Prostate gland (tissue), 2 donors: ENCODE measurements at places on chromosomes 2 and 18. TPM values are rescaled to one million over a fixed set of nuclear protein-coding genes. Genes with fewer than 3 reads are reported as not detected.

GRCh38 chr2:74332550-74333174 is 10.6 kb downstream of the SLC4A5 start:
- H3K4me1 ChIP-seq: no peaks in the 10 kb centered on the region
- no peak overlapping the region for H3K27ac ChIP-seq
- DNase-seq: no peak
- H3K27me3 ChIP-seq: no peaks in the 10 kb centered on the region

DNA sequence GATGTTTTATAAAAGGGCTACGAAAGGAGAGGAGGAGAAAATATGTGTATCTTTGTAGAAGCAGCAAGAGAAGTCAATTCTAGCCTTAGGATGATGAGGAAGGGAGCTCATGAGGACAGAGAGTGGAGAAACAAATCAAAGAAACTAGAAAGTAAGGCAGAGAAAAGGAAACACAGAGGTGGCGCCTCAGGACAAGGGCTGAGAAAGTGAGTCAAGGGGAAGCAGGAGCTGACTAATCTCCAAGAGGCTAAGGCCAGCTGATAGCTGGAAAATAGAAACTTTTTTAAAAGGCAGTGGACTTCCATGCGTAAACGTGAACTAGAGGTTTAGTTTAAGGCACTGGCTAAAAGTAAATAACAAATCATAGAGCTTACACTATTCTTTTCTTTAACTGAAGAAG is 173.3 kb downstream of the ANKRD44 start:
- no peak overlapping the region for H3K4me3 ChIP-seq
- no peaks in the 10 kb centered on the region for H3K27me3 ChIP-seq
- no peak for DNase-seq
- H3K36me3 ChIP-seq: no peaks in the 10 kb centered on the region
- H3K27ac ChIP-seq: no peak overlapping the region

DNA sequence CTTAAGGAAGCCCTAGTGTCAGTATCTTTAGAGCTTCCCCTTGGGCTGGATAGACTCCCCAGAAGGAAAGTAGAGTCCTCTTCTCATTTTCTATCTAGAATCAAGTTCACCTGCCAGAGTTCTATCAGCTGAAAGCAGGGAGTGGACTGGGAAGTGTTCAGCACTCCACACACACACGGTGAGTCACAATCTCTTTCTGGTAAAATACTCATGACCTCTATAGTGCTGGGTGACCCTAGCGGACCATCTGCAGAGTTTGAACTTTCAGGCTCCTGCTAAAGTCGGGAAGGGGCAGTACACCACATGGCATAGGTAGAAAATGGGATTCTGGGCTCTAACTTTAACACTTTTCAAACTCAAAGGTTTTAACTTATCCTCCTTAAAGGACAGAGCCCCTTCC is 43.3 kb downstream of the SAP130 start:
- no peak for DNase-seq
- no peaks in the 10 kb centered on the region for H3K27me3 ChIP-seq
- no peak overlapping the region for H3K27ac ChIP-seq
- H3K4me1 ChIP-seq: no peaks in the 10 kb centered on the region

- H3K4me3 ChIP-seq: no peak overlapping the region
- peaks cover 9% of the 10 kb centered on the region for H3K4me1 ChIP-seq
- H3K27me3 ChIP-seq: no peaks in the 10 kb centered on the region
- DNase-seq: no peak
- no peaks in the 10 kb centered on the region for H3K36me3 ChIP-seq
- no peak overlapping the region for H3K27ac ChIP-seq
Observed at GRCh38 chr2:174610243-174610995, 12.8 kb upstream of the WIPF1 start.

GRCh38 chr2:2808551-2809058 is 477.5 kb upstream of the MYT1L start:
- H3K4me3 ChIP-seq: no peak overlapping the region
- no peak for DNase-seq
- H3K36me3 ChIP-seq: no peaks in the 10 kb centered on the region
- no peaks in the 10 kb centered on the region for H3K4me1 ChIP-seq
- H3K27ac ChIP-seq: no peak overlapping the region

GRCh38 chr2:44389895-44390294 is 28.1 kb downstream of the CAMKMT start:
- no peak overlapping the region for H3K4me3 ChIP-seq
- H3K36me3 ChIP-seq: no peaks in the 10 kb centered on the region
- H3K27ac ChIP-seq: no peak overlapping the region

DNA sequence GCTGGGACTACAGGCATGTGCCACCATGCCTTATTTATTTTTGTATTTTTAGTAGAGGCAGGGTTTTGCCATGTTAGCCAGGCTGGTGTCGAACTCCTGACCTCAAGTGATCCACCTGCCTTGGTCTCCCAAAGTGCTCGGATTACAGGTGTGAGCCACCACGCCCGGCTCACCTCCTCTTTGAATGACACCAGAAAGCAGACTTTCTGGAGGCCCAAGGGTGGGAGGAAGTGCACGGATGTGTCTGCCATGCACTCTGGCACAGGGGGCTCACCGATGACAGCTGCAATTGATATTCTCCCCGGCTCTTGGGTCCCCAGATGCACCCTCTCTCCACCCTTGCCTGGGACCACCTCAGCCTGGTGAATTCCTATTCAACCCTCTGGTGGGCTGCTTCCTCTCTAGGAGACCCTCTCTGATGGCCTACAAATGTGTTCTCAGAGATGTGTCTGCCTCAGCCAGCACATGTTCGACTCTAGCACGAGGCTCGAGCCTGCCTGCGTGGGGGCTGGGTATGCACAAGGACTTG is 87.3 kb downstream of the SEPTIN10 start:
- H3K27ac ChIP-seq: no peak overlapping the region
- H3K4me3 ChIP-seq: no peak overlapping the region
- no peaks in the 10 kb centered on the region for H3K4me1 ChIP-seq
- no peaks in the 10 kb centered on the region for H3K27me3 ChIP-seq
- H3K36me3 ChIP-seq: no peaks in the 10 kb centered on the region

DNA sequence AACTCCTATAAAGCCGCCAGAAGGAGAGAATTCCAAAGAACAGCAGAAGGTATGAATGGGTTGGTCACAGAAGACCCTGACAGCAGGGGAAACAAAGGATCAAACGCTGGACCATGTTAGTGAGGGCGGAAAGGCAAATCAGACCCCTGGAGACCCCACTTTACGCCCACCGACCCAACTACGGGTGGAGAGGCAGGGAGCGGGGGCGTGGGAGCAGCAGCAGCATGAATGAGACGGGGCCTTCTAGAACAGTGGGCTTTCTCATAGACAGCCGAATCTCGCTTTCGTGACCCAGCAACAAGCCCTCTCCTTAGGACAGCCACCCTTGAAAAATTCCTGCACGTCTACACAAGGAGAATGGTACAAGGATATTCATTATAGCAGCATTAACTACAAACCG is 191.0 kb downstream of the HDAC4 start:
- no peak overlapping the region for H3K27ac ChIP-seq
- H3K4me1 ChIP-seq: peaks cover 2% of the 10 kb centered on the region
- H3K36me3 ChIP-seq: no peaks in the 10 kb centered on the region
- DNase-seq: no peak
- no peaks in the 10 kb centered on the region for H3K27me3 ChIP-seq
- no peak overlapping the region for H3K4me3 ChIP-seq

DNA sequence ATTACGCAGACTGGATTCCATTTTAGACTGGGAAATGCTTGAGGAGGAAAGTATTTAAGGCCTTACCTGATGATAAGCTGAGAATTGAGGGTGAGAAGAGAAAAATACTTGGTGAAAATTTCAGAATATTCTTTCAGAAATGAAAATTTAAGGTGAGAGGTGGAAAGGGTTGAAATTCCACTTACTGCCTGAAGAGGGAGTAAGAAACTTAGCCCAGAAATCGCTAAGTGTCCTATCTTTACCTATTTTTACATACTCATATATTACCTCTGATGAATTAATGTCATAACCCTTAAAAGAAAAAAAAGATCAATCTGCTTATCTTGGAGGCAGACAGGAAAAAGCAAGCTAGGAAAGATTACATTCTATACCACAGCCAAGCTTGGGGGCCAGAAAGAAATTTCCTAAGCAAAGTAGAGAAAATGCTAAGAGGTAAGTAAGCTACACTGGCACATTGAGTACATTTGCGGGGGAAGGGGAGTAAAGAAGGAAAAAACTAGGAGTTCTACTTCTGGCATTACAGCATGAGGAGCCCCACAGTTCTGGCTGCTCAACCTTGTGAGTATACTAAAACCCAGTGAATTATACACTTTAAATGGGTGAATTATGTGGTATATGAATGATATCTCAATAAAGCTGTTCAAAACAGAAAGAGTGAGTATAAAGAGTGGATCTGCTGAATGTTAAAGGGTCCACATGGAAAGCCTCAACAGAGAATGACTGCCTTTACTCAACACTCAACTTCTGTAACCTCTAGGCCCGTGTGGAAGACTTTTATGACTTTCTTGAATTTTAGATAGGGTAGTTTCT is 33.8 kb downstream of the SMC6 start:
- DNase-seq: no peak
- no peaks in the 10 kb centered on the region for H3K36me3 ChIP-seq
- no peaks in the 10 kb centered on the region for H3K4me1 ChIP-seq
- no peaks in the 10 kb centered on the region for H3K27me3 ChIP-seq

DNA sequence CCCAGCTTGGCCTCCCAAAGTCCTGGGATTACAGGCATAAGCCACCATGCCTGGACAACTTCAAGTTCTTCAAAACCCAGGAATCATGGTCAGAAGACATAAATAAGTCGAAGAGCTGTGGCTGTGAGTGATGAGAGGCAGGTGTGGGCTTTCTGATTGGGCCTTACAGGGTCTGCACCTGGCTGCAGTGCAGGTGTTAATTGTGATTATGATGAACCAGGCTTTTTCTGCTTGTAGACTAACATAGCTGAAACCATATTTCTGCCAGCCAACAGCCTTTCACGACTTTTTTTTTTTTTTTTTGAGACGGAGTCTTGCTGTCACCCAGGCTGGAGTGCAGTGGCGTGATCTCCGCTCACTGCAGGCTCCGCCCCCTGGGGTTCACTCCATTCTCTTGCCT is 14.9 kb upstream of the DTNB start:
- no peaks in the 10 kb centered on the region for H3K27me3 ChIP-seq
- no peaks in the 10 kb centered on the region for H3K36me3 ChIP-seq
- no peak for DNase-seq
- no peaks in the 10 kb centered on the region for H3K4me1 ChIP-seq
- H3K4me3 ChIP-seq: no peak overlapping the region

DNA sequence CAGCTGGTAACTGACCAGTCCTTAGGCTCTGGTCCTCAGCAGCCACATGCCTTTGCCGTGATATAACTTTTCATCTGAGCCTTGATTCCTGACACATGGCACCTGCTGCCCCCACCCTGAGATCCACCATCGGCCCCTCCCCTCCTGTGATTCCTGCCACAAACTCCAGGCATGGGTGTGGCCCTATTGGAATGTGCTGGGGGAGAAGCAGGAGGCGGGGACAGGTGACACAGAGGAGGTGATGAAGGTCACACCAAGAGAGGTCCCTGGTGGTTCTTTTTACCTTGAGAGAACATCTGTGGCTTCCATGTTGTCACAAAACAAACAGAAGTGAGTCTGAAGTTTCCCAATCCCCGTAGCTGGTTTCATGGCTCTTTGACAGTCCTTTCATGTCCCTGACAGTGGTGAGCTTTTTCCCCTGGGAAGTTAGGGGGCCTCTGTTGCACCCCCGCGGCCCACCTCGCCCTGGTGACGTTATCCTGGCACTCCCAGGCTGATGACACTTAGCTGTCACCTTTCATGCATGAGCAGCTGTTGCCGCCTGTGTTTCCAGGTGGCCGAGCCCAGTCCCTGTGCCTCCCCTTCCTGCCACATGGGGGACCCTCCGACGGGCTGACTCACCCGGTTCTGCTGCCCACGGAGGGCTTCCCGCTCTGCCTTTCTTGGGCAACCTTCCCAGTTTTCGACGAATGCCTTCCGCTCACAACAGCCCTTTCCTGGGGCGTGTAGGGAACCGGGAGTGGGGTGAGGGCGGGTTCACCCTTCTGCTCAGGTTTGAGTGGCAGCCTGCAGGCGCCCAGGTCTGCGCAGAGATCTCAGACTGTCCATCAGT is 66.3 kb upstream of the GLI2 start:
- no peaks in the 10 kb centered on the region for H3K36me3 ChIP-seq
- no peak overlapping the region for H3K4me3 ChIP-seq
- H3K27me3 ChIP-seq: no peaks in the 10 kb centered on the region
- H3K4me1 ChIP-seq: no peaks in the 10 kb centered on the region

DNA sequence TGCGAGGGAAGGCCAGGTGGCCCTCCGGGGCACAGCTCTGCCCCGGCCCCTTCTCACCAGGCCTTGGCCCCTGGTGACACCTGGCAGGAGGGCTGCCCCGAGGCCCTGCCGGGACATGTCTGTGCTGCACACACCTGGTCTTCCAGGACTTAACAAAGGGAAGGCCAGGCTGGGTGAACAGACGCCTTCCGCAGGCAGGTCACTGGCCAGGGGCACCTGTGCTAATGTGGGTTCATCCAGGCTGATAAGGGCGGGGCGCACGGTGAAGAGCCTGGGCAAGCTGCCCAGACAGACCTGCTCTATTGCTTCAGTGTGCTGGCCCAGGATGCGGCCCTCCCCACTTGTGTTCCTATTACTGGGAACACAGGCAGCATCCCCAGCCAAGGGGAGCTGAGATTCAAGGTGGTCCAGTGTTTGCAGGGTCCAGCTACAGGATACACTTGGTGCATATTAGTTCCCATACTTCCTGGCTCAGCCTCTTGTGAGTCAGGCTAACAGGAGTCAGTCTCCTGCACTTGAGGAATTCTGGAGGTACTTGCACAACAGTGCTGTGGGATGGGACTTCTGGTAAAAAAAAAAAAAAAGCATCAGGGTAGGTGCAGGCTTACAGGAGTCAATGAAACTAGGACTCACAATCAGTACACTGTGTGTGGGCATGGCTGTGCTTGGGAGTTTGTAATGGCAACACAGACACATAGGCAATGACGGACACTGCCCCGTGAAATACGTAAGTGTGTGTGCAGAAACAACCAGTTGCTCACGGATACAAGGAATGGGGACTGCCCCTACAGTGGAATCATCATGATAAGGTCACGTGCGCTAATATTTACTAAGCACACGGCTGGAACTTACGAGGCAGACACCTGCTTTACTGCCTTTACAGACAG is 261.4 kb downstream of the TWIST2 start:
- peak overlapping the region; percentile 55 for H3K27ac ChIP-seq
- H3K4me1 ChIP-seq: peaks cover 14% of the 10 kb centered on the region
- peak; percentile 55 for DNase-seq
- H3K27me3 ChIP-seq: no peaks in the 10 kb centered on the region
- H3K4me3 ChIP-seq: no peak overlapping the region

ALPP gene
- not detected for total RNA-seq

RNF144A gene
- 27.9 TPM for total RNA-seq

SPEG gene
- total RNA-seq: 30.7 TPM

RPL31 gene
- 1,305 TPM for total RNA-seq

SAG gene
- 0.45 TPM for total RNA-seq

PLGLB1 gene
- total RNA-seq: 2.1 TPM
